ENCODE measurements at places on chromosomes 7 and 10.

DNA sequence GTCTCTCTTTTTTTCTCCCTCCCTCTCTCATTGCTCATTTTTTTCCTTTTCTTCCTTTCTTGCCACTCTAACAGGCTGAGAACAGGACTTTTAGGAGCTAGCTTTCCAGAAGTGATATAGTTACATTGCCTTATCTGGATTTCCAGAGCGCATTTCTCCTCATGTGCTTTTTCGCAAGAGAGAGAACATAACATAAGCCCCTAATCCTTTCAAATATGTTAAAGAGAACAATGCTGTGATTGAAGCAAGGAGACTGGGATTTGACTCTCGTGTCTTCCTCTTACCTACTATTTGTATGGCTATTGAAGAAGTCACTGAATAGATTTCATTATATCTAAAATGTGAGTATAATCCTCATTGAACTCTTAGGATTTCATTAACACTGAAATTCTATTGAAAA, 101.2 kb upstream of the PRPS1L1 start:
- DNase-seq, result no peak

- DNase-seq, result no peak
Measured at GRCh38 chr7:150371996-150372270, 3.3 kb downstream of the REPIN1 start.

DNA sequence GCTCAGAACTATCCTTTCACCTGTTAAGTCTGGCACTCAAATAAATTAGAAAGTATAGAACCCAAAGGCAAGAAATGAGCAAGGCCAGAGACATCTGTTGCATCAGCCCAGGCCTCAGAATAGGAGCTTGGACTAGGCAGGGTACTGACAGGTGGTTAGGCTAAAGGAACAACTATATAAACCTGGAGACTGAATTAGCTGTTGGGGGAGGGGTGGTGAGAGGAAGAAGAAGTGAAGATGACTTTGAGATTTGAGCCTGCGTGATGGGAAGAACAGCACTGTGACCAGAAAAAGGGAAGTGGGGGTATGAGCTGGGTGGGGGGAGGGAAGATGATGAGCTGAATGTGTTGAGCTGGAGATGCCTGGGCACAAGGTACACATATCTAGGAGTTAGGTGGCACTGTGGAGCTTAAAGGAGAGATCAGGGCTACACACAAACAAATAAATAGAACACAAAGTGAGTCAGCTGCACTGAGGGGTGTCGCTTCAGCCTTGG, 244.7 kb downstream of the PTEN start:
- no peak for DNase-seq

- peak; percentile 75 for DNase-seq
Measured at GRCh38 chr7:30134611-30135300, at the start of gene MTURN. MTURN (plus strand) TSS chr7:30134986; CDS start chr7:30135137, 151 bp downstream.

GRCh38 chr10:26251925-26252324, 35.4 kb downstream of the GAD2 start:
- DNase-seq, result no peak

- DNase-seq, result no peak
Measured at GRCh38 chr7:98771519-98771918, 98.3 kb downstream of the TMEM130 start.

DNA sequence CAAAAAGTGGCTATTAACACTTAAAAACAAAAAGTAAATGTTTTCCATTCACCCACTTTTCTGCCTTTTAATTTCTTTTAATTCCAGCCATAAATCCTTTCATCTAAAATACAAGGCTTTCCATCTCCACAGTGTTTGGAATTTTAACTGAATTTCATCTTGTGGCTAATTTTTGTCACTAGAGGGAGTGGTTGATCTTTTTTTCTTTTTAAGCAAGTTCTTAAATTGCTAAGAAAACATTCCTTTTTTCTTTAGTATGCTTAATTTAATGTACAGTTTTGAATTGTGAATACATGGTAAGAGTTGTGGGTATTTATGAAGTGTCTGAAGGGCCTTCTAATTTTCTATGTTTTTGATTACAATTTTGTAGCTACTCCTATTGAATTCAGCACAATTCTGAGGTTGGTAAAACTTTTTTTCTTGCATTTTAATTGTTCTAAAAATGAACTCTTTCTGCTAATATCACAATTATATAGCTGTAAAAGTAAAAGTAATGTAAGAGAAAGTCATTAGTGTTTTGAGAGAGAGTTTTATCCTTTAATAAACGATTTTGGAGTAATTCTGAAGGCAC, 54.9 kb upstream of the ANK3 start:
- no peak for DNase-seq

GRCh38 chr10:123570051-123570897, 95.9 kb upstream of the GPR26 start:
- no peak for DNase-seq

DNA sequence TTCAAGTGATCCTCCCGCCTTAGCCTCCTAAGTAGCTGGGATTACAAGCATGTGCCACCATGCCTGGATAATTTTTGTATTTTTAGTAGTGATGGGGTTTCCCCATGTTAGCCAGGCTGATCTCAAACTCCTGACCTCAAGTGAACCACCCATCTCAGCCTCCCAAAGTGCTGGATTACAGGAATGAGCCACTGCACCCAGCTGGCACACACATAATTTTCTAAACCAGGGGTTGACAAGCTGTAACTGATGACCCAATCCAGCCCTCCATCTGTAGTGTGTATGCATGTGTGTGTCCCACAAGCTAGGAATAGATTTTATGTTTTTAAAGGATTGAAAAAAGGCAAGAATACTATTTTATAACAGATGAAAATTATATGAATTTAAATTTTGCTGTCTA, 125.9 kb upstream of the INSYN2A start:
- DNase-seq, result no peak

GRCh38 chr10:17915181-17915580, 36.5 kb upstream of the SLC39A12 start:
- no peak for DNase-seq

DNA sequence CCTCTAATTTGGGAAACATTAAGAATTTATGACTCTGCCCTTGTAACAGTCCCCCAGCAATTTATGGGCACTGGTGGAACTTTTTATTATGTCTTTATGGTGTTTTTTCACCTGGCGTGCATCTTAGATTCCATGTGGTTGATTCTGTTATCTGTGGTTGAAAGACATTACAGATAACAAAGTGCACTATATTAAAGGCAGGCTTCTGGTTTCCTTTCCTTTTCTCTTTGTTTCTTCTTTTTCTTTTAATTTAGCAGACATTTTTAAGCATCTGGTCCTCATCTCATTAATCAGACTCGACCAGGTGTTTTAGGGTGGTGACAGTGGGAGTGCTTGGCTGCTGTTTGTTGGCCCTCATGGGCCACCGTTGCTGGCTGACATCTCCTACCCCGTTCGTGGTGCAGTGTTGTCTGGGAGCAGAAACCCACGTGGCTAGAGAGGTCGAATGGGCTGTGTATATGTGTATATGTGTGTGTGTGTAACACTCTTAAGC, 77.4 kb downstream of the LRMDA start:
- no peak for DNase-seq

GRCh38 chr7:64916-65341, 127.4 kb upstream of the FAM20C start:
- no peak for DNase-seq

GRCh38 chr7:66173856-66174255, 31.3 kb upstream of the TPST1 start:
- no peak for DNase-seq

DNA sequence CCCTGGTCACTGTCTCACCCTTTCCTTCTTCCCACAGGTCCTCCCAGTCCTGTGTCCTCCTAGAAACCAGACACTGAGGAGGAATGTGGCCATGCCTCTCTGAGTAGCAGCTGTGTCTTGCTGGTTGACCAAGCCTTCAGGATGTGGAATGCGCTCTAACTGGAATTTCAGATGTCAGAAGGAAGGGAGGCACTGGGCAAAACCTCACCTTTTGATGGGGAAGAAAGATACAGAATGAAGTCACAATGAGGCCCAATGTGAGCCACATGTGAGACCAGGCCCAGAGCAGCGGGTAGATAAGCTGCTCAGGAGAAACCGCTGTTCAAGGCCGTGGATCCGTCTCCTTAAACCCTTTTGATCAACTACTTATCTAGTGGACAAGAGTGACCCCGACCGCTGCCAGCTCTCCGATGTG, 54.8 kb upstream of the ECHDC3 start:
- no peak for DNase-seq

GRCh38 chr7:82789883-82790609, 346.5 kb upstream of the CACNA2D1 start:
- DNase-seq, result no peak

DNA sequence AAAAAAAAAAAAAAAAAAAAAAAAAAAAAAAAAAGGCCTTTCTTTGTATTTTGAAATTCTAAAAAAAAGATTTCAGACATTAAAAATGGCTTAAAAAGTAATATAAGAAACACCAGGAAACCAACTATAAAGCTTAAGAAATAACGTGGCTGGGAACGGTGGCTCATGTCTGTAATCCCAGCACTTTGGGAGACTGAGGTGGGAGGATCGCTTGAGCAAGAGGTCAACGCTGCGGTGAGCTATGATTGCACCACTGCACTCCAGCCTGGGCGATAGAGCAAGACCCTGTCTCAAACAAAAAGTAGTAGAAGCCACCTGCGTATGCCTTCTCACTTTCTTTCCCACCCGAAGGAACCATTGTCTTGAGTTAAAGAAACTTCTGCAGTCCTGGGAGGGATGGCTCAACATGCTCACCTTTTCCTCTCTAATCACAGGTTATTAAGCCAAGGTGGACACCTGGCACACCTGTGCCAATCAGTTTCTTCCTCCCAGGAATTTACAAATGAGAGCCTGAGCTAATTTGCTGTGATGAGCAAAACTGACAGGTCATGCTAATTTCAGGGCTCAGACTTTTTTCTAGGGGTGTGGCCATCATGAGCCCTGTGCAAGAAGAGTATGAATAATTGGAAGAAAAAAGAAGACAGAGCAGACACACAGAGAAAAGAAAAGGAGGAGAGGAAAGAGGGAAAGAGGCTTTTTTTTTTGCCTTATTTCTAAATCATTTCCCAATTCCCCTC, 72.0 kb upstream of the PARD3 start:
- DNase-seq, result no peak

GRCh38 chr7:8585591-8585990, 152.2 kb downstream of the NXPH1 start:
- no peak for DNase-seq

DNA sequence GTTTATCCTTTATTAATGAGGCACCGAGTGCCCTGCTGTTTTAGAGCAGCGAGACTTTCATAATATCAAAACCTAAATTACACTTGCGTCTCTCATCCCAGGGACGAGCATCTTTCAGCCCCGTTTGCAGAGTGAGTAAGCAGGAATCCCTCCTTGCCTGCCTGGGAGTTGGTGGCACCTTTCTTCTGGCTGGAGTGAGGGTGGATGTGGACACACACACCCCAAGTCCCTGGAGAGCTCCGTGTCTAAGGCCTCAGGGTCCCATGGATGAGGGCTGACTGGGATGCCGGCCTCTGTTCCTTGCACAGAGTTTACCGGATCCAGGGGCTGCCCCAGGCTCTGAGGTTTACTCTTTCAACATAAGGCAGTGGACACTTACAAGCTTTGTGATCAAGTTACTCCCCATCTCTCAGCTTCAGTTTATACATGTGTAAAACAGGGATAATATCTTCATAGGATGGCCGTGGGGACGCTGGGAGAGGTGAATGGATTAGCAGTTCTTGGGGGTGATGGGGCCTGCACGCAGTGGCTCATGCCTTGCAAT, 24.5 kb downstream of the POLL start:
- DNase-seq, result no peak

- no peak for DNase-seq
Measured at GRCh38 chr10:75976681-75977080, 545.3 kb downstream of the LRMDA start.

DNA sequence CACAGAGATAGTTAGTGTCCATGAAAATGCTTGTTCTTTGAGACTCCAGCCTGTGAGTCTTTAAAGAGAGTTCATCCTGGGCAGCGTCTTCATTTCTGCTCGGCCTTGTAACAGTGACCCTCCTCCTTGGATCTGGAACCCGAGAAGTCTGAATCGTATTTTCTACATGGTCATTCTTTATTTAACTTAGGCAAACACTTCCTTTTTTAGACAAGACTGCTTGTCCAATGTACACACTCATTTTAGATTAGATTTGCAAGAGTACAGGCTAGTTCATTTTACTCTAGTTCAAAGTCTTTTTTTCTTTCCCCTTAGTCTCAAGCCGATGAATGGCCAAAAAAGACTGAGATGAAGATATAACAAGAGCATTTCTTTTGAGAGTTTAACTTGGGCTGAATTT, 133.5 kb downstream of the CHN2 start:
- no peak for DNase-seq

DNA sequence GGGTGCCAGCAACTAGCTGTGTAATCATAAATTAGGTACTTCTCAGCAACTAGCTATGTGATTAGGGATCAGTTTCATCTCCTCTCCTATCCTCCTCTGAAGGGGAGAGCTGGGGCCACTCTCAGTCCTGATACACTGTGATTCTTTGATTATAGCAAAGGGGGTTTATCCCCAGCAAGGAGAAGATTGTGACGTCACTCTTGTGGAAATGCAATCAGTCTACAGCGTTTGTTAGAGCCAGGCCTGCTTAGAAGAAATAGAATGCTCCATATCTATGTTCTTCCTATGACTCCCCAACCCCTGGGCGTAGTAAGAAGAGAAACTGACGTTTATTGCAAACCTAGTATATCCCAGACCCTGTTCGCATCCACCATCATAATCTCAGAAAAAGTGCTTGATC, 308.2 kb downstream of the GFRA1 start:
- DNase-seq, result no peak

DNA sequence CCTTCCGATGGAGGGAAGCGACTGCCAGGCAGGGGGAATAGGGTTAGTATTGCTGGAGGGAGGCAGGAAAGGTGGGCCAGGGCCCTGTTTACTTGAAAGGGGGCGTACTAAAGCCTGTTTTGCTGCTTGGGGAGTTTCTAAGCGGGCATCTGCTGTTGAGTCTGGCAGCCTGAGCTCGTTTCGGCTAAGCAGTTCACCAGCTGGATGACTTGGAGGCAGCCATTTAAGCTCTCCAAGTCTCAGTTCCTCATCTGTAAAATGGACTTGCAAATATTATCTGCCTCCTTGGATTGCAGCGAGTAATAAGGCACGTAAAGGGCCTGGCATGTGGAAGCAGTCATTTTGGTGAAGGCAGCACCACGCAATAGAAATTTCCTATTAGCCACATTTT, 44.0 kb downstream of the LDB3 start:
- no peak for DNase-seq

GRCh38 chr7:105102557-105103352, 88.8 kb downstream of the KMT2E start:
- DNase-seq, result no peak

Measured in stimulated activated CD8-positive, alpha-beta memory T cell treated with anti-CD3 and anti-CD28 coated beads, Interleukin-4, amount 100 ng/mL, for 4 hours (primary cell).